ENCODE measurements at places on chromosomes 16 and 17.
A peak's percentile ranks its signal among the peaks of the same experiment; 100 is the strongest.

- no peak for DNase-seq
These were observed 39.6 kb upstream of the TMEM97 start for GRCh38 chr17:28279411-28279810.

DNA sequence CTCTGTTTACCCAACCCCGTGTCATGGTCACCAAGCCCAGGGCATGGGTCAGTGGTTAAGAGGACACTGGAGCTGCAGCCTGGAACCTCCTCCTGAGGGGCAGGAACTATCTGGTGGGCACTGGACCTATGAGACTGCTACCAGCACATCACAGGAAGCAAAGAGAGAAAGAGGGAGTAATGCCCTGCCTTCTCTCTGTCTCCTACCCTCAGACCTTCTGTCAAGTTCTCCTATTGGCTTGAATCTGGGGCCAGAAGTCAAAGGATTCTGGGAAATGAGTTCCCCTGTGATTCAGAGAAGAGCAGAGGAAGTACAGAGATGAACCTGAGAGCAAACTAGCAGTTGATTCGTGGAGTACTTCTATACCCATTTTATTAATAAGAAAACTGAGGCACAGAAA is 123.0 kb upstream of the GNAO1 start:
- no peak for DNase-seq

GRCh38 chr17:40373324-40373723 is 8.8 kb upstream of the GJD3 start:
- no peak for DNase-seq

DNA sequence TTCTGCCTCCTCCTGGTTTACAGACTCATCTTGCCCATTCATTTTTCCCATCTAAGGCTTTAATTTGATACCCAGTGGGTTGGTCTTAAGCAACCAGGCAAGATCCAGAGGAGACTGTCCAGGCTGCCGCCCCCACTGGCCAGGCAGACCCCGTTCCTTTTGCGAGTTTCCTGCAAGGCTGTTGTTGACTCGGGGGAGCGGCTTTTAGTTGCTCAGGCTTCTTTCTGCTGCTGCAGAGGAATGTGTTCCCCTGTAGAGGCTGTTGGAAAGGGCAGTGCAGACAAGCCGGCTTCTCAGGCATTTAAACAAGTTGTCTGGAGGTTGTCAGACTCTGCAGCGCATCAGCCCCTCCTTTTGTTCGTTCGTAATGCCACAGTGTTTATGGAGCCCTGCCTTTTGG is 231.2 kb downstream of the PRKCA start:
- no peak for DNase-seq

DNA sequence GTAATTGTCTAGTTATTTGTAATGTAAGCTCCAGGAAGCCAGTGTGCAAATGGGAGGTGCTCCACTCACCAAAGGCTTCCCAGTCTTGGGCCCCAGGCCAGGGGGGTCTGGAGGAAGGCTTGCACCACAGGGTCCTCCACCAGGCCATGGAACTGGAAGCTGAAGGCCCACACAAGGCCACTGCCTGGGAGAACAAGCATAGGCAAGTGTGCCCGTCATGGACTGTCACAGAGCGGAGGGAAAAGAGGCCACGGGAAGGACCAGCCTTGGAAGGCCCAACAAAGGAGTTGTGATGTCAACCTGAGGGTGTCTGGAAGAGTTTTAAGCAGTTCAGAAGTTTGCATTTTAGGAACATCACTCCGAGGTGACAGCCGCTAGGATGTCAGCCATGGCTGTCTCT is 3.0 kb upstream of the SRRM2 start:
- no peak for DNase-seq

GRCh38 chr16:2985893-2986355 is 5.7 kb upstream of the PKMYT1 start:
- DNase-seq: no peak

DNA sequence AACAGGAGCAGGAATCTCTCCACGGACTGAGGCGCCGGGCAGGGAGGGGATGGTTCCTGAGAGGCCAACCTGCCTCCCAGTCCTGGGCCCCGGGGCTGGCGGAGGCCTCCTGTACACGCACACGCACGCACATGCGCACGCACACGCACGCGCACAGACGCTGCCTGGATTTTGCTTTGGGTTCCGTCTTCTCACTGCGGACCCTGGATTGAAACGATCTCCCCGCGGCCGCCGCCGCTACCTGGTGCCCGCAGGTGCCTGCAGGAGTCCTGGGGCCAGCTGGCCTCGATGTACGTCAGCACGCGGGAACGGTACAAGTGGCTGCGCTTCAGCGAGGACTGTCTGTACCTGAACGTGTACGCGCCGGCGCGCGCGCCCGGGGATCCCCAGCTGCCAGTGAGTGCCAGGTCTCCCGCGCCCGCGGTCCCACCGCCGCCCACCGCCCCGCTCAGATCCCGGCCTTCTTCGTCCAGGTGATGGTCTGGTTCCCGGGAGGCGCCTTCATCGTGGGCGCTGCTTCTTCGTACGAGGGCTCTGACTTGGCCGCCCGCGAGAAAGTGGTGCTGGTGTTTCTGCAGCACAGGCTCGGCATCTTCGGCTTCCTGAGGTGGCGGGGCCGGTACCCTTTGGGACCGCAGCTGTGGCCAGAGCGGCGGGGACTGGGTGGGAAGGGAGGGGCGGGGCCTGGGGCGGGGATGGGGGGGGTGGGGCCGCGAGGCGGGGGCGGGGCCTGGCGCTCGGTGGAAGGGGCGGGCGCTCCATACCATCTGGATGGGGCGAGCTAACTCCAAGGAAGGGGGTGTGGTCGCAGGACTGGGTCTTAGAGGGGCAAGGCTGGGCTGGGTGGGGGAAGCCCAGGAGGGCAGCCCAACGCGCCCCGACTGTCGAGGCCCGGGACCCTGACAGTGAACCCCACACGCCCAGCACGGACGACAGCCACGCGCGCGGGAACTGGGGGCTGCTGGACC is 12.3 kb downstream of the CES4A start:
- DNase-seq: peak; percentile 18

- no peak for DNase-seq
These were observed 1.1 kb upstream of the ADCY7 start for GRCh38 chr16:50265260-50265659.

DNA sequence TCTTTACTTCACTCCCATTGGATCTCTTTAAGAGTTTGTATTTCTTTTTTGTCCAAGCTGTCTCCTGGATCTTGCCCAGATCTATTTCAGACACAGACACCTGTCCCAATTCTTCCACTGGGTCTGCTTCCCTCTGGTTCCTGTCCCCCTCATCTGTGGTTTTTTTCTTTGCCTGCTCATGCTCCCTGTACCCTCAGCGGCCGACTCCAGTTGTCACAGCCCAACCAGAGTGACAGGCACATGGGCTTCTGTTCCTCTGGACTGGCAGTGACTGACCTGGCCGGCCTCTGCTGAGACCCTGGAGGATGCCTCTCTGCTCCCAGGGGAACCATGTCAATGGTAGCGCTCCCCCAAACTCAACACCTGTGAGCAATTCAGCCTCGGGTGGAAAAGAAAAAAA is 142.6 kb downstream of the WSCD1 start:
- no peak for DNase-seq

DNA sequence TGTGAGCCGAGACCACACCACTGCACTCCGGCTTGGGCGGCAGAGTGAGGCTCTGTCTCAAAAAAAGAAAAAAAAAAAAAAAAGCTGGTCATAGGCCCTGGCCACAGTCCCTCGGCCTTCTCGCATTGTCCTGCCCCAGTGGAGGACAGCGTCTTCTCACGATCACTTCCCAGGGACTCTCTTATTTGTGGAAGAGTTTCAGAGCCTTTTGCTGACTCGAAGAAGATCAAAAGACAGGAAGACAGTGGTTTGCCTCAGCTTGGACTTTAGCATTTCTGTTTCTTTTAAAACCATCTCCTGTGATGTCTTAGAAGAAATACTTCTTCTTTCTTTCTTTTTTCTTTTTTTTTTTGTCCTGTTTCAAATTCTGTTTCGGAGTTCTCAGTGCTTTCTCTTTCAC is 210.0 kb downstream of the FTO start:
- DNase-seq: no peak

GRCh38 chr17:42459801-42460281 is 1.2 kb downstream of the ATP6V0A1 start:
- DNase-seq: no peak

GRCh38 chr17:9810100-9810949 is 11.6 kb downstream of the GSG1L2 start:
- no peak for DNase-seq

DNA sequence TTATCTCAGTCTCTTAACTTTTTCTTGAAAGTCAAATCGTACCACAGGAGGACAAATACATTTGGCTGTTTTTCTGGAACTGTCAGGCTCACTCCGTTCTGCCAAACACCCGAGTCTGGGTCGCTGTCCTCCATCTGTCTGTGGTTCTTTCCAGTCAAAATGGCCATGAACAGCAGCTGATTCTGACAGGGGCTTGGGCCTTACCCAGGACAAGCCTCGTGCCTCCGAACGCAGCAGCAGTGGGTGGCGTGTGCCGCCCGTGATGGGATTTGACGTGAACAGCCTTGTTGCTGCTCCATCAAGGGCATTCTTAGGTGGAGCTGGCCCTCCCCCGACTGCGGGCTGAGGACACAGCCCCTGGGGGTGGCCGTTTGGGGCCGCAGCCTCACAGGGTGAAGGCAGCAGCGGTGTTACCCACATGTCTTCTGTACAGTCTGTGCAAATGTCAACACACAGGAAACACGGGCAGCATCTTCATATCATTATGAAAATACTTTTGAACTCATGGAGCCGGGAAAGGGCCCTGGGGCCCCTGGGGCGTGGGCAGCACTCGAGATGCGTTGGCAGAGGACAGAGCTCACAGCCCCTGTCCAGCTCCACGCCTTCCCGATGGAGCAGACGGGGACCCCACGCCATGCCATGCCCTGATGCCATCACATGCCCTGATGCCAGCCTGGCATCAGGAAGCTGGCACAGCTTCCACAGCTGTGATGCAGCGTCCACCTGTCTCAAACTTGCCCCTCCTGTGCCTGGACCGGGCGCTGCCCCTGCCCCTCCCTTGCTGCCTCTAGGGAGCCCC is 8.6 kb upstream of the ACSF3 start:
- no peak for DNase-seq

GRCh38 chr17:17852930-17853329 is 16.1 kb upstream of the SREBF1 start:
- no peak for DNase-seq

- DNase-seq: peak; percentile 64
These were observed at the start of gene SNN for GRCh38 chr16:11667824-11668622. SNN (plus strand) TSS chr16:11668455; CDS start chr16:11676060, 7,605 bp downstream.

GRCh38 chr16:76157629-76158028 is 119.6 kb upstream of the CNTNAP4 start:
- DNase-seq: no peak

DNA sequence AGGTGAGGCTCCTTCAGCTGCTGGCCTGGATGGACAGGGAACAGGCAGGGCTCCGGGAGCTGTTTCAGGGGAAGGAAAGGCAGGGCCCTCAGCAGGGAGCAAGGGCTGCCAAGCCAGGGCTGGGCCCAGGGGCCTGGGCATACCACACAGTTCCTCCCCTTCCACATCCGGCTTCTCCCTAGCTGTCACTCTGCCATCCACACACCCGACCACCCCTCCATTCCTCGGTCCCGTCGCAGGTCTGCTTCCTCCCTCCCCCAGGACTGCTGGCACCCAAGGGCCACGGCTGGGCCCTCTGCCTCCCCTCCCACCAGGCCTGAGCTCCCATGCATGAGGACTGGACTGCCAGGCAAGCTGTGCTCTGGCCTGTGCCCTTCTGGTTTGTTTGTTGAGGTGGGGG is 24.0 kb downstream of the CDIP1 start:
- no peak for DNase-seq

- no peak for DNase-seq
These were observed 505 bp downstream of the SOST start for GRCh38 chr17:43758086-43758485.

GRCh38 chr17:50539762-50540559 is 7.0 kb upstream of the SPATA20 start:
- no peak for DNase-seq

- DNase-seq: no peak
These were observed 170.0 kb downstream of the ENGASE start for GRCh38 chr17:79244665-79245064.

- DNase-seq: peak; percentile 31
These were observed 21.6 kb downstream of the POLR3E start for GRCh38 chr16:22318690-22319358.

- no peak for DNase-seq
These were observed 128.7 kb downstream of the CHD9 start for GRCh38 chr16:53183442-53183841.

- no peak for DNase-seq
These were observed 527.8 kb upstream of the WSB1 start for GRCh38 chr17:26765860-26766709.

GRCh38 chr16:11692171-11692570 is 23.9 kb downstream of the SNN start:
- no peak for DNase-seq

GRCh38 chr17:81207610-81208581 is 14.9 kb downstream of the CEP131 start:
- DNase-seq: no peak

GRCh38 chr16:629185-629832 is 1.5 kb upstream of the WFIKKN1 start:
- no peak for DNase-seq

GRCh38 chr17:78839235-78839761 is 1.3 kb downstream of the USP36 start:
- no peak for DNase-seq

- DNase-seq: no peak
These were observed 25.1 kb downstream of the STAT5B start for GRCh38 chr17:42251115-42251514.

DNA sequence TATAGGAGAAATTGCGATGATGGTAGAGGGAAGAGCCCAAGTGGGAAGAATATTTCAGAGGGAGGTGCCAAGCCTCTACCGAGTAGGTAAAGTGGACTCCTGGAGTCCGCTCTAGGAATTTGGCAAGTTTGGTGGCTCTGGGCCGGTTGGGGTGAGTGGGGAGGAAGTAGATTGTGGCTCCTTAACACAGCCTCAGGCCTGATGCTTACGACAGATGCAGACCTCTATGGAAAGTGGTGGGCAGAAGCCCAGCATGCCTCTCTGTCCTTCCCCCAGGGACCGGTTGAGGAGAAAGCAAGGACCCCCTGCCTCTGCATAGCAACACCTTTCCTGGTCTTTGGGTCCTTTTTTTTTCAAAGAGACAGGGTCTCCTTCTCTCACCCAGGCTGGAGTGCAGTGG is 55.9 kb upstream of the SIAH1 start:
- no peak for DNase-seq

- DNase-seq: no peak
These were observed 26.6 kb upstream of the ATP2C2 start for GRCh38 chr16:84341528-84342295.

GRCh38 chr16:24973809-24974461 is 41.2 kb downstream of the ARHGAP17 start:
- no peak for DNase-seq

DNA sequence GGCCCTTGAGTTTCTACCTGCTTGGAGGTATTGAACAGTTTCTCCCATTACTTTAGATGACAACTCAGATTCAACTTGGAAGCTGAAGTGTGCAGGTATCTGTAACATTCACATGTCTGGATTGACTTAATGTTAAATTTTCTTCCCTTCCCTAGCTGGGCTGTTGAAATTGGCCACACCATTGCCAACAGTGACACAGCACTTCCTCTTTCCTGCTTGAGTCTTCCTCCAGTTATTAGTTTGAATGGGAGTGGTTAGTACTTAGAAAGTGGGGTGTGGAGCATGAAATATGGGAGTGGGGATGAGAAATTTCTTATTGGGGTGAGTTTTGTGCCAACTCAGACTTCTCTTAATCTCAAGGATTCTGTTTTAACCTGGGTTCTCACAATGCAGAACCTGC is 454.9 kb downstream of the KCNJ2 start:
- no peak for DNase-seq
